HL-60 (cell line): ENCODE measurements at places on chromosomes 7 and 10.

DNA sequence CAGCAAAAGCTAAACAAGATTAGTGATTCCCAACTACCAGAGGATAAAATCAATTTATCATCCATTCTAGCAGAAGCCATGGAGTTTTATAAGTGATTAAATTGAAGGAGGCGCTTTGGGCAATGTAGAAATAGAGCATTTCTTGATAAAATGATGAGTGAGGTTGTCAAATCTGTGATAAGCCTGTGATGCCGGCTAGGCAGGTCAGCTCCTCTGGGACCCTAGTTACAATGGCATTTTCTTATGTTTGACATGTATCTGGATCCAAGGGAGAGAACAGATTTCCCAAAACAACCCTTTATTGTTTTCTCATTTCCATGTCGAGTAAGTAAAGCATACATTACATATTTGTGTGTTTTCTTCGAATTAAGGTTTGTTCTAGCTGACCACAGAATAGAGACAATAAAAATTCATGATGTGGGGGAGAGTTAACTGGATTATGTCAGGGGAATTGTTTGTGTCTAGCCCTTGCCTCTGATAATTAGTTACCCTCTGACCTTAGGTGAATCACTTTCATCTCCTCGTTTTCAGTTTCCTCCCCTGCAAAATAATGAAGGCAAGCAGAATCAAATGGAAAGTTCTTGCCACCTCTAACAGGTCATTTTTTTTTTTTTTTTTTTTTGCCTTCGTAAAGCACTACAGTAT lies 378.5 kb downstream of the CNTNAP2 start:
- no peak for DNase-seq

GRCh38 chr10:106712988-106713387 lies 451.5 kb downstream of the SORCS1 start:
- DNase-seq = no peak

DNA sequence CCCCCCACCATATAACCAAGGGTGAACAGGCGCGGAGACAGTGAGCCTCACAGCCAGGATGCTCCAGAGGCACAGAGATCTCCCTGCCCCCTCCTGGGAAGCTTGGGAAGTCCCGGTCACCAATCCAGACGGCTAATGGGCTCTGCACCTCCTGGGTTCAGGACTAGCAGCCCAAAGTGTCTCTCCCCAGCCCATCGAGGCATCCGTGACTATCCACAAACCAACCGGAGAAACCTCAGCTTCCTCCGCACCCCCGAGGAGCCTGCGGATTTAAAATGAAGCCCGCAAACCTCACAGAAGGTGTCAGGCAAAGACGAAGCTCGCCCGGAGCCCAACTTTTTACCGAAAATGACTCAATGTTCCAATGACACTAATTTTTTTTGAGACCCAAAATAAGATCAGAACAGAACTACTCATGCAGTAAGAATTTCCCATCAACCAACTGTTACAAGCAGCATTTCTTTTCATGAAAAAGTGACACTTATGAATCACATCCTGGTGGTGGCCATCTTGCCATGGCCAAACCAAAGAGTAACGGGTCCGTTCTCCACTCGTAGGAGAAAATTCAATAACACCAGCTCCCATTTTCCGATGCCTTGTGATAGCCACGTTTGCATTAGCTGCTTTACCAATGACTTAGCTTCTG lies 6.0 kb downstream of the PDGFA start:
- DNase-seq = no peak

GRCh38 chr10:69498711-69499471 lies 47.6 kb downstream of the TSPAN15 start:
- no peak for DNase-seq

- no peak for DNase-seq
Observed at GRCh38 chr7:70710011-70710480, 421.9 kb upstream of the GALNT17 start.

DNA sequence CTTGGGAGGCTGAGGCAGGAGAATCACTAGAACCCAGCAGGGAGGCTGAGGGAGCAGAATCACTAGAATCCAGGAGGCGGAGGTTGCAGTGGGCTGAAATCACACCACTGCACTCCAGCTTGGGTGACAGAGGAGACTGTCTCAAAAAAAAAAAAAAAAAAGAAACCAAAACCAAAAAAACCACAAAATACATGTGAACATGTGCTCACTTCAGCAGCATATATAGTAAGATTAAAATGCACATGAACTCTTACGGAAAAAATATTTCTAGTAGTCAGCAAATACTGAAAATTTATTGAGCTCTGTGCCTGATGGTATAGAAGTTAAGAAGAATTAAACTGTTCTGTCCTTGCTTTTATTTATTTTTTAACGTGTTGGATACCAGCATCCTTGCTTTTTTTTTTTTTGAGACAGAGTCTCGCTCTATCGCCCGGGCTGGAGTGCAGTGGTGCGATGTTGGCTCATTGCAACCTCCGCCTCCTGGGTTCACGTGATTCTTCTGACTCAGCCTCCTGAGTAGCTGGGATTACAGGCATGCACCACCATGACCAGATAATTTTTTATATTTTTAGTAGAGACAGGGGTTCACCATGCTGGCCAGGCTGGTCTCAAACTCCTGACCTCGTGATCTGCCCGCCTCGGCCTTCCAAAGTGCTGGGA lies 9.6 kb upstream of the ZNF487 start:
- no peak for DNase-seq

- DNase-seq = no peak
Observed at GRCh38 chr7:23347682-23348180, 48.6 kb downstream of the MALSU1 start.

DNA sequence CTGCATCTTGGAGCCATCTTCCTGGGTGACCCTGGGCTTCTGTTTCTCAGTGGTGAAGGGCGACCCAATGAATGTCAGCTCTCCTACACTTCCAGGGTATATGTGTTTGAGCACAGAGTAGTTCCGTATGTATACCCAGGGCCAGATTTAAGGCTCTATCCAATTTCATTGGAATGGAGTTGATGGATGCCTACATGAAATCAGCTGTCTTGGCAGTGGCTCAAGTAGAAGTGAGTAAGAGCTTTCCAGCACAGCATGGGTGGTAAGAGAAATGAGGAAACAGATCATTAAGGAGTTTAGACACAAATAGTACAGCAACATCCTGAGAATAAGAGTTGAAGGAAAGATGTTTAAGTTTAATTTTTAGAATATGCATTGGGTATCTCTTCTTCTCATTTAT lies 433.0 kb downstream of the PAXIP1 start:
- DNase-seq = no peak

GRCh38 chr10:27564398-27564797 lies 60.3 kb downstream of the RAB18 start:
- no peak for DNase-seq

GRCh38 chr7:47622946-47623640 lies 41.2 kb upstream of the TNS3 start:
- DNase-seq = no peak

DNA sequence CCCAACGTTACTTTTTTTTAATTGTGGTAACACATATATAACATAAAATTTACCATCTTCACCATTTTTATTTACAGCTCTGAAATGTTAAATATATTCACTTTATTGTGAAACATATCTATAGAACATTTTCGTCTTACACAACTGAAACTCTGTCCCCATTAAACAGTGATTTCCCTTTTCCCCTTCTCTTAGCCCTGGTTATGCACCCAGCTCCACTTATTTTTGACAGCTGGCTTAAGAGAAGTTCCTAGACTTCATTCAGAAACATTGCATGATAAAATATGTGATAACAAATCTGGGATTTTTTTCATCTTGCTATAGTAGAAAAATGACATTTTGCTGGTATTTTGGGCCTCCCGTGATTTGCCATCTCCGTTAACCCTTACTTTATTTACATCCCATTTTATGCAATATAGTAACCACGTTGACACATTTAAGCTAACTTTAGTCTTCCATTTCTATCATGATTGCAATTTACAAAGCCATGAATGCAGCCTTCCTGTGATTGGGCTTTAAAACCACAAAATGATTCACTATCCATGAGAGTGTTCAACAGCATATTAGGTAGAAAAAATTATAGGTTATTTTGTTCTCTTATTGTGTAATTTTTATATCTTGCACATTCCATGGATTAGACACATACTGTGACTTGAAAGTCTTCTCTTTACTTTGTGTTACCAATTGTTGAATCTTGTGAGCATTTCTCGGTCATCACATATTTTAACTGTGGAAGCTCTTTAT lies 139.6 kb downstream of the SND1 start:
- no peak for DNase-seq

GRCh38 chr7:152667958-152668357 lies 8.0 kb downstream of the XRCC2 start:
- no peak for DNase-seq

DNA sequence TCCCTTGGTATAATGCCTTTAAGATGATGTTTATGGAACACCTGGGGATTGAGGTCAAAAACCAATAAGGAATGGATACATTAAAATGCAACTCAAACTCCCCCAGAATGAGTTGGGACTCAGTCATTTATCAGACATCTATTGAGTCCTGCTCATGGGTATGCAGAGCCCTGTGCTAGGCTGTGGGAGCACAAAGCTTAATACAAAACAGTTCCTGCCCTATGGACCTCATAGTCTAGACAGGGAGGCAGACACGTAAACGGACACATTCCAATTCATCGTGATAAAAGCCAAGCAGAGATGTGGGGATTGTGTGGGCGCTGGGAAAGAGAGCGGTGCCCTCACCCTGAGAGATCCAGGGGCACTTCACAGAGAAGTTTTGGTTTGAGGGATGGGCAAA lies 181.7 kb downstream of the PTEN start:
- no peak for DNase-seq

- no peak for DNase-seq
Observed at GRCh38 chr10:15146366-15146765, 22.1 kb downstream of the NMT2 start.

DNA sequence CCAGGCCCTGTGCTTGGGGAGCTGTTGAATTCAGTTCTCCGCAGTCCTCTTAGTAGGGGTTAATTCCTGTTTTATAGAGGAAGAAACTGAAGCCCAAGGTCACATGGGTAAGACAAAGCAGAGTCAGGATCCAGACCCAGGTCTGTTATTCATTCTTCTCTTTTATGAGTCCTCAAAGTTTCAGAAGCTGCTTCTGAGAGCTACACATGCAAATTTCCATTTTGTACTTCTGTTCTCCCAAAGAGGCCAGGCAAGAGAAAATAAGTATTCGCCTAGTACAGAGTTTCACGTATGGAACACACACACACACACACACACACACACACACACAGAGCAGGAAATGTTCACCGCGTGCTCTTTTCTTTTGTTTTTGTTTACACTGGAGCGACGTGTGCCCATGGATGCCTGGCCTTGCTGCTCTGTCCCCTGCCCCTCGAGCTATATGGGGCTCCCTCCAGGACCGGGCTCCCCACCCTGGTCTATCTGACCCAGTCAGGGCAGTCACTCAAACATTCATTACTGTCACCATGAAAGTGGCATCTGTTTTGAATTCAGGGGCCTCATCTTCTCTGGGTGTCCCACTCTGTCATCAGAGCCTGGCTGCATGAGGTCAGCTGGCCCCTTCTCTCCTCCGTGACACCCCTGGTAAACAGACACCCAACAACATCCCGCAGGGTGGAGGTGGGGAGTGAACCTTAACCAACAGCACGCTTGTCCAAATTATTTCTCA lies 84.4 kb downstream of the TNS3 start:
- peak; percentile 15 for DNase-seq

DNA sequence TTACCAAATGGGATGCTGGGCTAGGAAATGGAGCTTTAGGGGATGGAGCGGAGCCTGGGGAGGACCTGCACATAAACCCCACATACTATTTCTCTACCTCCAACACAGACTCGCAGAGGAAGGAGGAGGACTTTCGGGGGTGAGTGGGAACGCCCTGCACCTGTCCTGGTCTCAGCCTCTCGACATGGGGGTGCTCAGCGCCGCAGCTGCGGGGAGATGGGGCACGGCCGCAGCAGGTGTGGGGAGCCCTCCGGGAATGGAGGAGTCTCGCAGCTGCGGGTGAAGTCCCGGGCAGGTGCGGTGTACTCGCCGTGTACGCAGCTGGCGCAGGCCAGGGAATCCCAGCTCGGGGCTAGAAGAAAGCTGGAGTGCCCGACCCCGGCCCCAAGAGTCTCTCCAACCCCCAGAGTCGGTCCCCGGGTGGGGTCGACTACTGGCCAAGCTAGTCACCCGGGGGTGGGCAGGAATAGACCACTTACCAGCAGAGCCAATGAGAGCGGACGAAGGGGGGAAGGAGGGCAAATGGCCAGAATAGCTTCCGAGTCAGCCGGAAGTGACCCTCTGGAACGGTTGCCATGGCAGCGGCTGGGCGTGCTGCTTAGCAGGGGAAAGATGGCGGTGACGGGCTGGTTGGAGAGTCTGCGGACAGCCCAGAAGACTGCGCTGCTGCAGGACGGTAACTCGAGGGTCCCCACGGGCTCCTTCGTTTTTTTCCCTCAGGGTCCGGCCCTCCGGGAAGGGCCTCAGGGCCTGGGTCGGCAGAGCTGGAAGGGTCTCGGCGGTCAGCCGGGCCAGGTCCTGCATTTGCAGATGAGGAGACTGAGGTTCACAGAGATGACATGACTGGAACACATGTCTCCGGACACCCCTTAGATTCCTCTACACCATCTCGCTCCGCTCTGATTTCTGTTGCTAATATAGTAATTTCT lies at the start of the genes DPCD and POLL:
DPCD (plus strand) TSS at position 597 of the 929 bp plus-strand sequence; CDS start at position 613, 16 bp downstream.
POLL (minus strand) TSS at position 533 of the 929 bp plus-strand sequence. CDS start 897 bp downstream, outside the sequence.
- peak; percentile 81 for DNase-seq

DNA sequence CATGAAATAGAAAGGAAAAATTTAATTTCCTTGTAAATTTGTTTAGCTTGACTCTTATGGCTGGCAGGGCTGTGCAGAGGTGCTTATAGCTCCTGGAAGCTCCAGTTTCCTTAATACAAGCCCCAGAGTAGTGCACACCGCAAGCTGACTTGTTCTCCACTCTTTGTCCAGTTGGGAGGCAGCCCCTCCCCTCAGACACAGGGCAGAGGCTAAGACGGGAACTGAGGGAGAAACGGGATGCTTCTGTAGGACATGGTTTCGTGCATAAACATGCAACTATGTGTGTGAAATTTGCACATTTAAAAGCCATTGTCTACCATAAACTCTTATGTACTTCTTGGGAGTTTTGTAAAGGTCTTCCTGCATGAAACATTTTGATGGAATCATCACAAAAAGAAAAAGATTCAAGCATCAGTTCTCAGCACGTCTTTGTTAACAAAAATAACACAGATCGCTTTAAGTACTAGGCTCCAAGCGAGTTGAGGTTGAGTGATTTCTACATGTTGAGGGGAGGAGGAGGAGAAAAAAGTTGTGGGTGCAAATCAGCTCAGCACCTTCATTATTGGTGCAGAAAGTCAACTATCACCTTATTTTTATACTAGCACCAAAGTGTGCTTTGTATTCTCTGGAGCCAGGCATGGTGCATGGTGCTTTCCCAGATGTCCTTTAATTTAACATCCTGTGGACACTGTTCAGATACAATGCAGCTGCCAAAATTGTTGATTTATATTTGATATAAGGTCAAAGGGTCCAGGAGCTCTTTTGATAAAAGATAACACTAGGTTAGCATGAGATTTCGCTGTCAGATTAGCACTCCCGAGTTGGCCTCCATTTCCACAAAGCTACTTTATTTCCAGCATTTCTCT lies 124.5 kb downstream of the CHN2 start:
- DNase-seq = no peak

- DNase-seq = no peak
Observed at GRCh38 chr10:20466731-20467130, 430.4 kb downstream of the NEBL start.

- DNase-seq = no peak
Observed at GRCh38 chr7:156386097-156386496, 254.5 kb upstream of the RNF32 start.

GRCh38 chr7:77823787-77824186 lies 25.2 kb downstream of the PHTF2 start:
- DNase-seq = no peak
